ENCODE measurements at places on chromosomes 5 and 9. TPM values are rescaled to one million over a fixed set of nuclear protein-coding genes. Genes with fewer than 3 reads are reported as not detected.

The FBP2 gene
- 0.88 TPM for total RNA-seq

The OSMR gene
- 72.8 TPM for total RNA-seq

The FOCAD gene
- total RNA-seq, result 62.1 TPM

The MZB1 gene
- total RNA-seq, result 12.2 TPM

The UBE2QL1 gene
- 0.09 TPM for total RNA-seq

The TRIM36 gene
- total RNA-seq, result 6.2 TPM

The PCDHA13 gene
- 0.77 TPM for total RNA-seq

The PITX1 gene
- 0.43 TPM for total RNA-seq

The PCAT7 gene
- total RNA-seq, result 0.09 TPM

The CD274 gene
- total RNA-seq, result 13.2 TPM
